T-helper 2 cell treated with Interferon-gamma antibody and Interleukin-4, amounts not matched to agents 100 ng/mL and 5 ng/mL, for 36 hours (primary cell): ENCODE measurements at places on chromosomes 7 and 10. TPM values are rescaled to one million over a fixed set of nuclear protein-coding genes. Genes with fewer than 3 reads are reported as not detected.

The AKR1E2 gene
- 10.6 and 10.7 TPM in 2 replicates for total RNA-seq

The EPO gene
- total RNA-seq, result not detected in 2 replicates

The LRIT1 gene
- total RNA-seq, result not detected in 2 replicates

The ITGA8 gene
- total RNA-seq, result not detected in 2 replicates

The CALHM2 gene
- total RNA-seq, result 78.3 and 80.0 TPM in 2 replicates

The MACC1 gene
- total RNA-seq, result 0.02 TPM in 2 replicates

The IL15RA gene
- 22.1 and 23.1 TPM in 2 replicates for total RNA-seq
